ENCODE measurements at places on chromosomes 7 and 10. TPM values are rescaled to one million over a fixed set of nuclear protein-coding genes. Genes with fewer than 3 reads are reported as not detected.

Gene KCP
- not detected for total RNA-seq

Gene RAB11FIP2
- 7.6 TPM for total RNA-seq

Gene STRA8
- not detected for total RNA-seq

Gene OR2A5
- total RNA-seq, result not detected

Gene CCL24
- not detected for total RNA-seq

Gene ASAH2
- total RNA-seq, result 0.31 TPM

Gene MRC1
- not detected for total RNA-seq

Gene ANKRD22
- total RNA-seq, result not detected

Gene PAOX
- not detected for total RNA-seq

Gene AGR3
- not detected for total RNA-seq

Gene HOXA1
- total RNA-seq, result 1.2 TPM

Gene STEAP1
- 31.3 TPM for total RNA-seq

Measured in H4 (cell line).